NCI-H460 (cell line): ENCODE measurements at places on chromosomes 3 and 15. TPM values are rescaled to one million over a fixed set of nuclear protein-coding genes. Genes with fewer than 3 reads are reported as not detected.

The FRMD4B gene
- 17.8 and 21.1 TPM in 2 replicates for total RNA-seq

The CDHR4 gene
- not detected in 2 replicates for total RNA-seq

The TF gene
- total RNA-seq: under 0.01 TPM in 1 of 2 replicates, not detected in the other

The IL20RB gene
- 7.1 and 8.8 TPM in 2 replicates for total RNA-seq

The CRELD1 gene
- total RNA-seq: 12.8 and 13.6 TPM in 2 replicates

The TJP1 gene
- 65.6 and 67.7 TPM in 2 replicates for total RNA-seq

The PLA2G4D gene
- total RNA-seq: not detected in 2 replicates

GRCh38 chr15:29805043-29805707 is 17.1 kb downstream of the TJP1 start:
- no peak for DNase-seq

GRCh38 chr3:13548696-13549622 is at the start of gene FBLN2:
FBLN2 (plus strand) TSS chr3:13549125; CDS start chr3:13570356, 21,231 bp downstream.
- no peak for DNase-seq

DNA sequence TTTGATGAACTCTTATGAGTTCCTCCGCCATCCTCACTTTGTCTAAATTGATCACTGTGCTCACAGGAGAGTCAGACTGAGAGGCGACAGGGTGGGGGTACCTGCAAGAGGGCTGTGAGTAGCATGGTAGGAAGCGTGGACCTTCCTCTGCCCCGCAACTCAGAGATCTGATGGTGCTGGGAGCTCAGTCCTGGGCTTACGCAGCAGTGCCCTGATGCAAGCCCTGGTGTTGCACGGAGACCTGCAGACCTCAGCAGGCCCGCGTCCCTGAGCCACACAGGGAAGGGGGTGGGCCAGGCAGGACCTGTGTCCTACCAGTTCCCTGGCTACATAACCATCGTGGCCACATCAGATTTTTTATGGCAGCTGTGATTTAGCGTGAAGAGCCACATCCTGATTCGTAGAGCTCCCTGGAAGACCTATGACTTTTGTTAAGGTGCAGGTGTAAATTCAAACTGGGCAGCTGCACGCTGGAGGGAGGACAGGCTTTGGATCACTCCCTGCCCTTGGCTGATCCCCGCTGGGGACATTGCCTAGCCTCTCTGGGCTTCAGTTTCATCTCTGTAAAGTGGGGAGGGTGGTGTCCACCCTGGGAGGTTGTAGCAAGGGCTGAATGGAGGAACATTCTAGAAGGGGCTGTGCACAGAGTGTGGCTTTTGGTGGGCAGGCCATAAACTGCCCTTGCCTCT is 176.1 kb downstream of the KLF13 start:
- no peak for DNase-seq

DNA sequence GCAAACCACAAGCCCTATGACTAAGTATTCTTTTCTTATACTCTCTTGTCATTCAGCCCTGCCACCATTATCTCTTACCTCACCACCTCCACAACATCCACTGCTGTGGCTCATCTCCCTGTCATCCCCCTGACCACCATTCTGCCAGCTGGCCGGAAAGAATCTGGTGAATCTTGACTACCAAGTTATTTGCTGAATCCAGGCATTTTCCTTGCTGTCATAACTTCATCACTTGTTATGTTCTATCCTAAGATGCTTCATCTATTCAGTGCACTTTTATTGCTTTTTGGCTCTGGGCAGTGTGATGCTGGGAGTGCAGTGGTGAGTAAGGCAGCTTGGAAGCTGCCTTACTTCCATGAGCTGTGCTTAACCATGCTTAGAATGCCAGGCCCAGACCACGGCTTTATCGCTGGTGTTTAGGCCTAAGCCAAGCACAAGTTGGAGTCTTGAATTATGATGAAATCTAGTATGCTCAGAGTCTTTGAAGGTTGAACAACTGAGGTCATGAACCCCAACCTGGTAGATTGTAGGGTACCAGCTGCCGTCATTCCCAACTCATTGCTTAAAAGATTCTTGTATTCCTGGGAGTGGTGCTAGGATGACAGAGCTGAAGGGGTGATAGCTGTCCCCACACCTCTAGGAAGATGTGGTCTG is 27.0 kb upstream of the APH1B start:
- DNase-seq: no peak

DNA sequence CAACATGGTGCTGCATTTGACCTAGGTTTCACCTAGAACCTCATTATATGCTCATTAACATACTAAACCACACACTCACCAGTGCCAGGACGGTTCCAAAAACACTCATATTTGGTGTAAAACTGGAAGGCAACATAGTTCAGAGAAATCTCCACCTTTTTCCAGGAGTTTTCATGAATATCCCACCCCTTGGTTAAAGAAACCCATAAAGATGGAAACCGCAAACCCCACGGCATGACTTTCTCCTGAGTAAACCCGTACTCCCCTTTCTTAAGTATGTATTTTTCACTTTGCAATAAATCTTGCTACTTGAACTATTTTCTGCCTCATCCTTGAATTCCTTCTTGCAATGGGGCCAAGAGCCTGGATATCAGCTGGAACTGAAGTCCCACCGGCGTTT is 379.3 kb downstream of the MAGI1 start:
- no peak for DNase-seq

DNA sequence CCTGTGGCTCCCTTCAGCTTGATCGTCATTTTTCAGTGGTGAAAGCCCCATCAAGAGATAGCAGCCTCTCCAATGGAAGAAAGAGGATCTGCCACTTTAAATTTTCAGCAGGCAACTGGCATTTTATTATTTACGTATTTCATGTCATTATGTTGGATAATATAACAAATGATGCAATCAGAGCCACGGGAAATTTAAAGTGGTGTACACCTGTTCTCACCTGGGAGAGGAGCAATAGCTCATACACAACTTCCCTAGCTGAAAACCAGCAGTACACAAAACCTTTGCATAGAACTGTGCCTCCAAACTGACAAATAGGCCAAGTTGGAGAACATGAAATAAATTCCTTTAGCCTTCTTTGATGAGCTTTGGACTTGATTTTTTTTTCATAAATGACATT is 136.9 kb downstream of the SATB1 start:
- no peak for DNase-seq

DNA sequence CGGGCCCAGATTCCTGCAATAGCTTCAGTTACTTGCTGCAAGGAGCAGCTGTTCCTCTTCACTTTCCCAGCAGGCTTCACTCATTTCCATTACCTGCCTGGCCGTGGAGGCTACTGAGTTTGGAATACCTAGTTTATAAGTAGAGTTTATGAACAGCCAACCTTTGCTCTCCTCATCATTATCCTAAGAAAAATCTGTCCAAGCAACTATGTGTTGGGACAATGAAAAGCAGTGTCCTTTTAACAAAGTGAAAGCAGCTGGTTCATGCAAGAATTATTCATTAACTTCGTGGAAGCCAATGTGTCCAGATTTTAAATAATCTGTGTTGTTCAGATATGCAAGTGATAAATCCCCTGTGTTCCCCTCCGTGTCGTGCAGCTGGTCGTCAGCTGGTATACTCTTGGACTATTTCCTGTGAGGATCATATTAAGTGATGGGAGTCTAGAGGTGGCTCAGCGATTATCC is 39.3 kb upstream of the SSR3 start:
- DNase-seq: no peak

GRCh38 chr15:69854521-69855181 is 243.1 kb downstream of the TLE3 start:
- no peak for DNase-seq

GRCh38 chr3:188339410-188340295 is 185.7 kb downstream of the LPP start:
- DNase-seq: no peak

DNA sequence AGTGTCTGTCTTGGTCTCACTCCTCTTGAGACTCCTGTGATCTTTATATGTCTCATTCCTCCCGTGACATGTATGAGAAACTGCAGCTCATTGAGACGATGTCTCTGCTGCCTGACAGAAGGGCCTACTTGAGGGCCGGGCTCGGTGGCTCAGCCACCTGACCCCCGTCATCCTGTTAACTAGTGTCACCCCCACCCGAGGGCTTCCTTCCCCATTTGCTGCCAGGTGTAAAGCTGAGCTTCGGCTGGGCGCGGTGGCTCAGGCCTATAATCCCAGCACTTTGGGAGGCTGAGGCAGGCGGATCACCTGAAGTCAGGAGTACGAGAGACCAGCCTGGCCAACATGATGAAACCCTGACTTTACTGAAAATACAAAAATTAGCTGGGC is 12.7 kb downstream of the SEMA4B start:
- DNase-seq: no peak

GRCh38 chr3:58874795-58875194 is 175.0 kb downstream of the CFAP20DC start:
- no peak for DNase-seq

DNA sequence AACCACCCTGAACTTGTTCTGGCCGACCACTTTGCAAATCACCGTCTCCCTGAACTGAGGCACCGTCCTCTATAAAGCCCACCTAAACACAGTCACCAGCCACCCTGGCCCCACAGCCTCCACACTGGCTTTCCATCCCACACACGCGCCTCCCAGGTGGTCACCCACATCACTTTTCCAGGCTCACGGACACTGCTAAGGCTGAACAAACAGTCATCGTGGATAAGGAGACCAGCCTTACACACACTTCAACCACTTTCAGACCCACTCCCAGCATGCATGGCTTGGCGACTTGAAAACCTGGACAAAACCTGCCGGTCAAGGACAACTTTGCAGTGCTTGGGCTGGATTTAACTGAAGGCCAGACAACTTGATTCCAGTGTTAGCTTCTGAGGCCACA is 8.4 kb downstream of the CHSY1 start:
- DNase-seq: no peak

DNA sequence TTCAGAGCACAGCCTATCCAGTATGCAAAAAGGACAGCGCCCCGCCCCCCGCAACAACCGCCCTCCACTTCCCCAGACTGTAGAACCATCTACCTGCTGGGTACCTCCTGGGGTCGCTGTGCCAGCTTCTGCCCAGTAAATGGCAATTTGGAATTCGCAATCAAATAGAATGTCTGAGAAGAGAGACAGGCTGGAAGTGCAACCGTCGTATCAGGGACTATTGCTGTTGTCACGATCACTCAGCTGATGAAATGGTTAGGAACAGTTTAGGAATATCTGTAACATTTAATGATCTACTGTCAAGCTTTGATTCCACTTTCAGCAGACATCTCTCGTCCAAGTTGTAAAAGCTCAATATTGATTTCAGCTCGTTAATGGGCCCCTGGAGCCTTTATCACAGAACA is 13.3 kb upstream of the PARL start:
- no peak for DNase-seq

DNA sequence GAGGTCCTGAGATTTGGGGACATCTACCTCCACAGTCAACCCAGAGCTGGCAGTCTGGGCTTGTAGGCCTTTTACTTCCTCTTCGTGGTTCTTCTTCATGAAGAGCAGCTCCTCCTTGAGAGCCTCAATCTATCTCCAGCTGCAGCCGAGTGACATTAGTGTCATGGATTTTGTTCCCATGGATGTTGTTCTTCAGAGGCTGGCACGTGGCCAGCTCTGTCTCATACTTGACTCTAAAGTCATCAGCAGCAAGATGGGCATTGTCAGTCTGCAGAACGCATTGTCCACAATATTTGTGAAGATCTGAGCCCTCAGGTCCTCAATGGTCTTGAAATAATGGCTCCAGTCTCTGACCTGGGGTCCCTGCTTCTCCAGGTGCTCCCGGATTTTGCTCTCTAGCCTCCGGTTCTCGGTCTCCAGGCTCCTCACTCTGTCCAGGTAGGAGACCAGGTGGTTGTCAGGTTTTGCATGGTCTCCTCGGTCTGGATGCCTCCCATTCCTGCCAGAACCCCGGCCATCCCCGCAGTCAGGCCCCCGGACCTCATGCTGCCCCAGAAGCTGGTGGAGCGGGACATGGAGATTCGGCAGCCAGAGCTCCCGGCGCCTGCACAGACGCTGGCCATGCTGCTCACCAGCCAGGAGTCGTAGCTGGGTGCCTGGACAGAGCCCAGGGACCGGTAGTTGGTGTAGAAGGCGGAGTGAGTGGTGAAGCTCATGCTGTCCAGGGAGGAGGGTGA is 3.4 kb upstream of the CCNL1 start:
- DNase-seq: no peak

GRCh38 chr3:159910991-159911663 is 77.5 kb upstream of the IL12A start:
- no peak for DNase-seq

GRCh38 chr3:58296269-58296668 is 9.8 kb upstream of the RPP14 start:
- no peak for DNase-seq

- DNase-seq: no peak
These were observed 28.6 kb upstream of the SEMA3F start for GRCh38 chr3:50126287-50127211.

DNA sequence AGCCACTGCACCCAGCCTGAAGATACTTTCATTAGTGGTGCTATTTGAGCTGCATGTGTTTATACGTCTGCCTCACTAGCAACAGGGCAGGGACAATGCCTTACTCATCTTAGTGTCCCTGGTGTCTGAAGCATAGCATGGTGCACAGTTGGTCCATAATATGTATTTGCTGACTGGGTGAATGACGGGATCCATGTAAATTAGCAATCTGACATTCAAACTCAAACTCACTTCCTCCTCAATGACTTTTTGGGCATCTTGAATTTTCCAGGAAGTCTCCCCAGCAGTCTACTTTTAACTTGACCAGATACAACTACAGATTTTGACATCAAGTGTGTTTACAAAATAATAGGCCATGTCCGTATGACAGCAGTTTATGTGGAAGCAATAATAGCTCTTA is 3.0 kb upstream of the LDHAL6B start:
- DNase-seq: no peak

- DNase-seq: no peak
These were observed 22.8 kb downstream of the EMC7 start for GRCh38 chr15:34078900-34079299.

- no peak for DNase-seq
These were observed 31.9 kb upstream of the RPP14 start for GRCh38 chr3:58274027-58274614.

DNA sequence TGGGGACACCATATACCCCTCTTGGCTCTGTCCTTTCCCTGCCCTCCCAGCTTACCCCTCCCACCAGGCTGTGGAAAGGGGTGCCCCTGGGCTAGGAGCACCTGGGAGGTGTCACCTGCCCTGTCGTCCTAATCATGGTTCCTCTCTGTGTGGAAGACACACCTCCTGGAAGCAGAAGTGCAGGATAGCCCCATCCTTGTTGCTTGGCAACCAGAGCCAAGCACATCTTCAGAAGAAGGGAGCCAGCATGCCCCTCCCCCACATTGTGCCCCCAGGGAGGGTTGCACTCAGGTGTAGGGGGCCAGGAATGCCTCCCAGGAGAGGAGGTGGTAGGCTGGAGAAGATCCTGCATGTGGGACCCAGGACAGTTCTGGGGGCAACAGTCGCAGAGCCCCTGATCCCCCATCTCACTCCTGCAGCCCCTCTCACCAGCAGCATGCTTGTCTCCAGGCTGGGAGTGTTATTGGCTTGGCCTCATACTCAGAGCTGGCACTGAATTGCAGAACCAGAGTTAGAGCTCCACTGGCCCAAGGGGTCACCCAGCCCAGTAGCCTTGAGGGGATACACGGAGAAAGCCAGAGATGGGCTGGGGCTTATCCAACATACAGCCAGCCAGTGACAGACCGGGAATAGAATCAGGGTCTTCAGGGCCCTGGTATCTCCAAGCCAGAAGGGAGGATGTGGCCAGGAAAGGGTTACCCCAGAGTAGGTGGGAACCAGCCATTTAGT is 8.4 kb downstream of the RAB6B start:
- no peak for DNase-seq
